ENCODE measurements at places on chromosomes 12 and 14.

DNA sequence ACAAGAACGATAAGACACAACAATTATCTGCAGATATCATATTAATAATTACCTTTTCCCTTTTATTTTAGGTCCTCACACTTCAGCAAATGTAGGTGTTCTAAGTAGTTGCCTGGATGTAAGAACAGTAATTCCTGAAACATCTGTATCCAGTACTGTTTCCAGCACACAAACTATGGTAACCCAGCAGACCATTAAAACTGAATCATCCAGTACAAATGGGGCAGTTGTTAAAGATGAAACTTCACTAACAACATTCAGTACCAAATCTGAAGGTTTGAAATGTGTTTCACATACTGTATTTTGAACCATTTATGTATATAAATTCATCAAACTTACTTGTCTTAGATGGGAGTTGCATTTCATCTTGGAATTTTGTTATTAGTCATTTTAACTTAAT is 31.0 kb downstream of the HCFC2 start:
- DNase-seq, result no peak

GRCh38 chr12:107328442-107329133 is 235.2 kb upstream of the CRY1 start:
- DNase-seq, result no peak

DNA sequence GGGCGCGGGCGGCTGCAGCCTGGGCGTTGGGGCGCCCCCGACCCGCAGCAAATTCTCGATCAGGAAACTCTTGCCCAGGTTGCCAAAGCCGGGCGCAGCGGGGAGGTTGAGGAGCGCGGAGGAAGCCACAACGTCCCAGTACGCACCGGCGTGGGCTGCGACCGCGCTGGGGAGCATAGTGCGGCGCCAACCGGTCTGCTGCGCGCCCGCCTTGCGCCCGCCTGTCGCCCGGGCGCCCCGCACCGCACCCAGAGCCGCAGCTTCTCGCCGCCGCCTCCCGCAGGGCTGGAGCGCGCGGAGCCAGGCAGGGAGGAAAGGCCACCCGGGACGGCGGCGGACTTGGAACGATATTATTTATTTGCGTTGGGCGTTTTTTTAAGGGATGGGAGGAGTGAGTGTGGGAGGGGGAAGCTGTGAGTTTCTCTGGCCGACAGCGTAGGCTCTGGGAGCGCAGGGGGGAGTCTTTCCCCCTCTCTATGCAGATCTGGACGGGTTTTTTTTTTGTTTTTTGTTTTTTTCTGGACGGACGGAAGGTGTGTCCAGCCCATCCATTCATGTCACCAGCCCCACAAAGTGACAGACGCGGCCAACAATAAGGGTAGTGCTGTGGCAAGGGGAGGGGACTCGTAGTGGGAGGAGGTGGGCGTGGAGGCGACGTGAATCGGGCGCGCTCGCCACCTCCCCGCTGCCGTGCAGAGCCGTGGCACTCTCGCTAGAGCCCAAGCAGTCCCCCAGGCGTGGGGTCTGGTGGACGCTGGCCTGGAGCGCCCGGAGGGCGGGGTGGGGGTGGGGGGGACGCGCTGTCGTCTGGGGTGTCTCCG is at the start of gene DBX2:
TSS of gene DBX2 (minus strand) at position 349 of the 821 bp plus-strand sequence. CDS start at position 177, 172 bp downstream.
- no peak for DNase-seq

- no peak for DNase-seq
Measured at GRCh38 chr14:53043027-53043581, 92.3 kb upstream of the FERMT2 start.

DNA sequence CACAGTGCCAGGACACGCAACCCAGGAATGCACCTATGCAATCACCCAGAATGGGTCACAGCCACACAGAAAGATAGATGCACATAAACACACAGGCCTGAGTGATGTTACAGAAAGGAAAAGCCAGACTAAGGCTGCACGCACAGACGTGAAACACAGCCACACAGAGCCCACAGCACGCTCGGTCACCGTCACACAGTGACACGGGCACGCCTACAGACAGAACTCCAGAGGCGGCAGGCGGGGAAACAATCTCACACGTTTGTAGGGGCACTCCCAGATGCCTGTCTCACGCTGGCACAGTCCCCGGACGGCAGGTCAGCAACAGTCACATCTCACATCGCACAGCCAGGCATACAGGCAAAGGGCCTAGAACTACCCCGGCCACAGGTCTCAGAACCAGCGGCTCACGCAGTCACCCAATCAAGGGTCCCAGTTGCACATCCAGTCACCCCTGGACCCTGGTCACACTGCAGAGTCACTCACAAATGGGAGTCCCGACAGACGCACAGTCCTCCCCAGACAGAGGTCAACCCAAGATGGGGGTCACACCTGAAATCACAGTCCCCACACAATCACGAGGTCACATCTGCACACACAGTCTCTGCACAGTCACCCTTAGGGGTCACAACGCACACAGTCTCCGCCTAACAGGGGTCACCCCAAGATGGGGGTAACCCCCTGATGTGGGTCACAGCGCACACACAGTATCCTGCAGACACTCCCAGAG is 790 bp downstream of the SSH1 start:
- DNase-seq, result peak; percentile 26

DNA sequence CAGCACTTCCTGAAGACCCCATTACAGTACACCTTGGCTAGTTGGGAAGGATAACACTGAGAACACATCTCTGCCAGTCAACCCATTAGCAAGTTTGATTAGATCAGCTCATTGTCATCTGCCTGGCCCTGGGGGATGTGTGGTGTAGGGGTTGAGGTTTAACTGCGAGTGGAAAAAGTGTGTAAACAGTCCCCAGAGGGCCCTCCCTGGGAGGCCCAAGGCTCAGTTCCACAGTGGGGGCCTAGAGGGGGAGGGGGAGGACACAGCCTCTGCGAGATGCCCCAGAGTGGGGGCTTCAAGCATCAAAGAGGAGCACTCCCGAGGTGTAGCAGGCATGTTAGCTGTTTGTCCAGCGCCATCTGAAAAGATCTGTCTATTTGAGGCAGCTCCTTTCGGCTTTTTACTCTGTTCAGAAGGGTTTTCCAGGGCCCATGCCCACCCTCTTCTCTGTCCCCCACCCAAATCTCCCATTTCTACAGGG is 344 bp downstream of the LPAR5 start:
- DNase-seq, result peak; percentile 86

All from OCI-LY7 (cell line).